ENCODE measurements at places on chromosomes 3 and 15. TPM values are rescaled to one million over a fixed set of nuclear protein-coding genes. Genes with fewer than 3 reads are reported as not detected.
A peak's percentile ranks its signal among the peaks of the same experiment; 100 is the strongest.

The MCF2L2 gene
- 205 TPM for total RNA-seq

- no peak for DNase-seq
Observed at GRCh38 chr15:90104551-90104950, 2.3 kb upstream of the IDH2 start.

GRCh38 chr15:48556159-48556897 lies 89.2 kb downstream of the FBN1 start:
- no peak for DNase-seq

DNA sequence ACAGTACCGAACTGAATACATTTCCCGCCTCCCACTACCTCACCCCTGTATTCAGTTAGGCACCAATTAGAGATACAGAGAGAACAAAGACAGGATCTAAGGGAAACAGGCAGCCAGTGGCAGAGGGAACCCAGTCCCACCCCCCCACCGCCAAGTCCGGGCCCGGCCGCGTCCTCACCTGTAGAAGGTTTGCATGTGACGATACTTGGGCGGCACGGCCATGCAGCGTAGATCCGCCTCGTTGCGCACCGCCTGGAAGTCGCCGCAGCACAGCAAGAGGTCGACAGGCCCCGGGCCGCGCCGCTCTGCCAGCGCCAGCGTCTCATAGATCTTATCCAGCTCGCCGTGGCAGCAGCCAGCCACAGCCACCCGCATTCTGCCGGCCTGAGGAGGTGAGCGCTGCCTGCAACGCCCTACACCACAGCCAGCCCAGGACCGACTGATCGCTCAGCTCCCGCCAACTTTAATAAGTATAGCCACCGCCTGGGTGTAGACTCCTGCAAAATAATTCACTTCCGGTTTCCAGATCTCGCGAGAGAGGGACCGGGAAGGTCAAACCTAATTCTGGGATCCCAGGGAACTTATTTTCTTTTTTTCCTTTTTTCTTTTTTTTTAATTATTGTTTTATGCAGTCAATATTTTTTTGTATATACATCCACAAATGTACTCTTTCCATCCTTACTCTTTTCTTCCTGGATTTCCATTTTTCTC lies at the start of gene DBR1:
Gene DBR1 (minus strand): TSS at position 501 of the 711 bp plus-strand sequence. CDS start 126 bp downstream, at position 375.
- DNase-seq, result peak; percentile 91

DNA sequence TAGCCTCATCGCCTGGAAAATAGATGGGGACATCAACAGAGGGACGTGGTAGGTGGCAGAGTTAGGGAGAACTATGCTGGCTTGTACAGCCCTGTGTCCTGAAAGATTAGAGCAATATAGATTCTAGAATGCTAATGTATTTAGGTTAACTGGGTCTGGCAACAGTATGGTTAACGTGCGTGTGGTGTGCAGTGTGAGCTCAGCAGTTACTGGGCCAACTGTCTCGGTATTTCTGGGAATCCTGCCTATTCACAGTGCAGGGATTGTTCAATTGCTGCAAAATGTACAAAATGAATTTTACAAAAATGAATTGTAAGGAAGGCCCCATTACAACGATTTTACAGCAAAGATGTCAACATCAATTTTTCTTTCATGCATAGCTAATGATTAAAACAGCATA lies 20.6 kb downstream of the MEIS2 start:
- DNase-seq, result no peak

- no peak for DNase-seq
Observed at GRCh38 chr15:54506977-54507524, 528.8 kb downstream of the UNC13C start.

DNA sequence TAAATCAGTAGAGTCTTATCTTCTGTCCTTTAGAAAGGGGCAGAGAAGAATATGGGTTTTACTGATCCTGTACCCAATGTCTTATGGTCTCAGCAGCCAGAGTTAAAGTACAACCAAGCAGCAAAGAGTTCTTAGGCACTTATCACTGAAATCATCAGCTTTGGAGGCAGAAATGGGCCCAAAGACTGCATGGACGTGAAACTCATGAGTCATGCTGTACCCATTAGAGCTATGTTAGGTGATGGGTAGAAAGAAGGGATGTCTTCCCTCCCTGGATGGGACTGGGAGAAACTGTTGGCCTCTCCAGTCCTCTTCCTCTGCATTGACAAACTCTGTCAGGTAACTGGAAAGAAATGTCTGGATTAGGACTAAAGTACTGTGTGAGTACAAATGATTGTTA lies 63.4 kb downstream of the EOMES start:
- DNase-seq, result no peak

GRCh38 chr15:47796830-47797229 lies 79.5 kb downstream of the SEMA6D start:
- no peak for DNase-seq

- DNase-seq, result peak; percentile 17
Observed at GRCh38 chr3:128082546-128082945, 30.3 kb downstream of the SEC61A1 start.

DNA sequence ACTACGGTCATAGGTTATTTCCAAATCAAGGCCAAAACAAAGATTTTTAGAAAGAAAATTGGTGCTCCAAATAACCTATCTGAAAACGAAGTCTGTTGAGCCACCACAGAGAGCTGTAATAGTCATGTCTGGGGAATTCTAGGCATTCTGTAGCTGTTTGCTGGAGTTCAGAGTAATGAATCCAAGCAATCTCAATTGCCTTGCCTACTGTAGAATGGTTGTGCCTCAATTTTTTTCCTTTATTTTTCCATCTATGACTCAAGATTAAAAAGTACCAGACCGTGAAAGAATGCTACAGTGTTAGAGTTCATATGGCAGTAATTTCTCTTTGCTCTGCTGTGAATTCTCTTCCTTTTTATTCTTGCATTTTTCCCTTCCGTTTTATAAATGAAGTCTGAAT lies 1007.2 kb upstream of the ALCAM start:
- no peak for DNase-seq

- peak; percentile 95 for DNase-seq
Observed at GRCh38 chr15:80780416-80781221, 1.4 kb downstream of the CEMIP start.

DNA sequence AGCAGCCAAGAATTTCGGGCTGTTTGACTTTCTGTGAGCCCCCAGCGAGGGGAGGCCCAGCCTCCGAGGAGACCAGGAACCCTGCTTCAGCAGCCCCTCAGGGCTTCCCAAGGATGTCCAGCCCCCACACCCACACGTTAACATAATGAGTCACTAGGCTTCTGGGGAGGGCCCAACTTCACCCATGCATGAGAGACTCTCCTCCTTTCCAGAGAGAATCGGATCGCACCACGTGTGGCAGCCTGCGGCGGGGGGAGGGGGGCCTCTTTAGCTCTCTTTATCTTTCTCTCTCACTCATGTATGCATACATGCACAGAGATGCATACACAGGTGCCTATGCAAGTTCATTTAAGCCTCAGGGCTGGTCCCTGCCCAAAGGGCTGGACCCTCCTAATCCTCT lies 3.1 kb upstream of the AP2M1 start:
- DNase-seq, result peak; percentile 49

The TRH gene
- 0.29 TPM for total RNA-seq
